ENCODE measurements at places on chromosomes 7 and 10. TPM values are rescaled to one million over a fixed set of nuclear protein-coding genes. Genes with fewer than 3 reads are reported as not detected.
A peak's percentile ranks its signal among the peaks of the same experiment; 100 is the strongest.

The NPC1L1 gene
- total RNA-seq: 0.33 TPM

The KCNMA1 gene
- total RNA-seq: 427 TPM

DNA sequence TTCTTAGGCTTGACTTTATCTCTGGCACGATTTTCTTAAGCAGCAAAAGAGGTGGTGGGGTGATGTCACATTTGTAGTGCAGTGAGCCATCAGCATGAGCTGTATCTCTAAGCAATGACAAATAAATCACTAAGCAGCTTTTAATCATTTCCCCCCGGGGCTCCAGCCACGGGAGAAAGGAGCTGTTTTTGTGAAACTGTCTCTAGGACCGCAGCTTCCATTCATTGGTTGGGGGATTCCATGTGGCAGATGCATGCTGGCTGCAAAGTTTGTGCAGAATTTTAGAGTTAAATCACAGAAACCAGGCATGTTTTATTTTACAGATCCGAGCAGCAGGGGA lies 464 bp downstream of the KIAA1217 start:
- H3K27me3 ChIP-seq: no peaks in the 10 kb centered on the region
- peak overlapping the region; percentile 58 for H3K4me3 ChIP-seq
- no peak for DNase-seq
- peak overlapping the region; percentile 88 for H3K27ac ChIP-seq
- peaks cover 22% of the 10 kb centered on the region for H3K4me1 ChIP-seq

DNA sequence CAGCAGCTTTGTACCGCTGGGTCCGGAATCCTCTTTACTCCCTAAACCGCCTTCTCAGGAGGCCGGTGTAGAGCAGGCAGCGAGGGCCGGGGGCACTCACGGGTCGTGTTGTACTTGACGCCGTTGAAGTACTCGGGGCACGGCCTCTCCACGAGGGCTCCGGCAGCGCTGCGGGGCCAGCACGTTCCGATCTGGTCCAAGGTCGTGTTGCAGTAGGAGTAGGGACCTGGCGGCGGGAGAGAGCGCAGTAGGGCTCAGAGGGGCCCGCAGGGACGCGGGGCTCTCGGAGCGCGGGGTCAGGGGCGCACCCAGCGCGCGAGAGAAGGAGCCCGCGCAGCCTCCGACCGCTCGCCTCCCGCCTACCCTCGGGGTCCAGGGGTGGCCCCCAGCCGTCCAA lies 443 bp downstream of the CRHR2 start:
- no peaks in the 10 kb centered on the region for H3K4me1 ChIP-seq
- no peak for DNase-seq
- peak overlapping the region; percentile 56 for H3K4me3 ChIP-seq
- H3K27me3 ChIP-seq: peaks cover 15% of the 10 kb centered on the region

DNA sequence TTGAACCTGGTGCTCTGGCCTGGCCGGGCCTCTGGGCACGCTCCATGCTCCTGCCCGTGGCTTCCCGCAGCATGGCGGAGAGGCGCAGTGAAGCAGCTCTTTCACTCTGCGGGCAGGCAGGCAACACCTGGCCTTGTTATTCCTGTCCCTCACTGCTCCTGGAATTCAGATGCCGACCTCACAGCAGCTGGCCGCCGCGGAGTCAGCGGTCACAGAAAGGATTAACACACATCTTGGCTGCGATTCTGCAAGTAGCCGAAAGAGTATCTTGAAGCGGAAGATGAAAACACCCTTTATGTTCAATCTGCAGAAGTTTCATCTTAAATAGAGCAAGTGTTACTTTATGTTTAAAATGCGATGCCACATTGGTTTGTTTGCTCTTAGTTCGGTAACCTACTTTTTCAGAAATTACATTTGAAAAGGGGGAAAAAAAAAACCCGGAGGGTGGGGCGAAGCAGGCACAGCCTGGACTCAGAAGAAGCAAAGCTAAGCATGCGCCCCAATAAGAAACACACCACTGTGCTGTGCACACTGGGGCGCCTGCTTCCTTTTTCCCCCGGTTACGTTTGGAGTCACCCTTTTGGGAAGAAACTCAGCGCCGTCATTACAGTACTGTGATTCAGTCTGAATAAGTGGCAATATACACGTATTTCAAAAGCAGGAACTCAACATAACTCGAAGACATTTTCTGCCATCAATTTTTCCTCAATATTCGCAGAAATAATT lies 42.3 kb downstream of the BRI3 start:
- no peaks in the 10 kb centered on the region for H3K4me1 ChIP-seq
- H3K27me3 ChIP-seq: peaks cover 4% of the 10 kb centered on the region
- H3K4me3 ChIP-seq: no peak overlapping the region

All from sigmoid colon (tissue), 7 donors.